ENCODE measurements at places on chromosomes 1 and 21.
A peak's percentile ranks its signal among the peaks of the same experiment; 100 is the strongest.

DNA sequence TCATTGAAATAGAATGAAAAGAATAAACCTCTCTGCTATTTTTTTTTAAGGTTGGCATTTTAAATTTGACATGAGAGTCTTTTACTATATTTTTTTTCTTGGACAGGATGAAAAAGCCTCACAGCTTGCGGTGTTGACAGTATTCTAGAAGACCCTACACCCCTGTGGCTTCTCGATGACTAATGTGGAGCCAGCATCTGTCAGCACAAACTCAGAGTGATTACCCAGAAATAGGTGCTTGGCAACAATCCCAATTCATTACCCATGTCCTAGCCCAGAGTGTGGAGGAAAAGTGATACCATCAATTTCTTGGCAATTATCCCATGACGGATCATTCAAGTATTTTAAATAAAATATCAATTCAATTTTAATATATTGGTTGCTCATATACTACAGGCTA is 186.8 kb upstream of the MAP1LC3C start:
- no peak overlapping the region for H3K4me3 ChIP-seq
- no peaks in the 10 kb centered on the region for H3K36me3 ChIP-seq
- no peak overlapping the region for H3K27ac ChIP-seq
- H3K27me3 ChIP-seq = peaks cover 3% of the 10 kb centered on the region
- no peak for DNase-seq

DNA sequence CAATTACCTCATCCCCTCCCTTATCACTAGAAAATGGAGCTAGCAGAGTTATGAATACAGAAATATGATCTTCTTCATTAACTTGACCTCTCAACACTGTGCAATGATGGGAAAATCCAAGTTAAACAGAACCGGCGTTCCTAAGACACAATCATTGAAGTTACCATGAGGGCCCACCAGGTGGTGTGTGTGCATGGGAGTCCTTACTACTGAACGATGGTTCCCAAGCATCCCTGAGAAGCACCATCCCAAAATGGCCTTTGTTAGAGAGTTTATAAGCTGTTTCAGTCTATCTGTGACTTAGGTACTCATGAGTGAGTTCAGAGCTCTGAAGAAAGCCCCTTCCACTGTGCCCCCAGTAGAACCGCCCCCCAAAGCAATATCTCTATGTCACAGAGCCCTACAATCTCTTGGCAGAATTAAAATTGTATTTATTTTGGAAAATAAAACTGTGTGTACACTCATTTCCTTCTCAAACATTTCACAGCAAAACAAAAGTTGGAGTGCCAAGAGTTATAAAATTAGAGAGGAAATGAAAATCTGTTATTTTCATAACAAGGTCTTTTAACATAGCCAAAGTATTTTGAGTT is 56.8 kb downstream of the PLD5 start:
- no peak for DNase-seq
- H3K4me1 ChIP-seq = no peaks in the 10 kb centered on the region
- H3K27ac ChIP-seq = no peak overlapping the region

GRCh38 chr1:113415310-113416070 is 25.2 kb downstream of the MAGI3 start:
- H3K36me3 ChIP-seq = no peaks in the 10 kb centered on the region
- H3K4me3 ChIP-seq = no peak overlapping the region
- H3K27me3 ChIP-seq = peaks cover 9% of the 10 kb centered on the region
- no peak for DNase-seq

DNA sequence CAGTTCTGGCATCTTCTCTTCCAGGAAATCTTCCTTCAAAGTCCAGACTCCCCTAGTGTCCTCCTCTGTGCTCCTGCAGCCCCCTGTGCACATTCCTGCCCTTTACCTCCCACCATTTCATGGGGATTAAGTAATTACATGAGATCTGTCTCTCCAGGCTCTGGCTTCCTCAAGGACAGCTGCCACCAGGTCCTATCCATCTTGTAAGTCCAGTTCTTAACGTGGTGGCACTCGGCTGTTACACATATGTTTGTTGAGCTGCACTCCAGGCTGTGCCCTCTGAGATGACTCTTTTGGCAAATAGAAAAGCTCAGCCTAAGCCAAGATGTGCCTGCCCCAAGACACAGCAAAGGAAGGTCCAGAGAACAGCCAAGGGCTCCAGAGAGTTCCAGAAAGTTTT is 57.4 kb upstream of the CAMK1G start:
- H3K27me3 ChIP-seq = peaks cover 17% of the 10 kb centered on the region
- no peak overlapping the region for H3K27ac ChIP-seq
- H3K4me3 ChIP-seq = no peak overlapping the region
- DNase-seq = no peak
- no peaks in the 10 kb centered on the region for H3K4me1 ChIP-seq

- H3K36me3 ChIP-seq = peaks cover 12% of the 10 kb centered on the region
- peaks cover 72% of the 10 kb centered on the region for H3K4me1 ChIP-seq
- no peaks in the 10 kb centered on the region for H3K27me3 ChIP-seq
- DNase-seq = no peak
Measured at GRCh38 chr1:27883536-27883935, 11.2 kb downstream of the THEMIS2 start.

DNA sequence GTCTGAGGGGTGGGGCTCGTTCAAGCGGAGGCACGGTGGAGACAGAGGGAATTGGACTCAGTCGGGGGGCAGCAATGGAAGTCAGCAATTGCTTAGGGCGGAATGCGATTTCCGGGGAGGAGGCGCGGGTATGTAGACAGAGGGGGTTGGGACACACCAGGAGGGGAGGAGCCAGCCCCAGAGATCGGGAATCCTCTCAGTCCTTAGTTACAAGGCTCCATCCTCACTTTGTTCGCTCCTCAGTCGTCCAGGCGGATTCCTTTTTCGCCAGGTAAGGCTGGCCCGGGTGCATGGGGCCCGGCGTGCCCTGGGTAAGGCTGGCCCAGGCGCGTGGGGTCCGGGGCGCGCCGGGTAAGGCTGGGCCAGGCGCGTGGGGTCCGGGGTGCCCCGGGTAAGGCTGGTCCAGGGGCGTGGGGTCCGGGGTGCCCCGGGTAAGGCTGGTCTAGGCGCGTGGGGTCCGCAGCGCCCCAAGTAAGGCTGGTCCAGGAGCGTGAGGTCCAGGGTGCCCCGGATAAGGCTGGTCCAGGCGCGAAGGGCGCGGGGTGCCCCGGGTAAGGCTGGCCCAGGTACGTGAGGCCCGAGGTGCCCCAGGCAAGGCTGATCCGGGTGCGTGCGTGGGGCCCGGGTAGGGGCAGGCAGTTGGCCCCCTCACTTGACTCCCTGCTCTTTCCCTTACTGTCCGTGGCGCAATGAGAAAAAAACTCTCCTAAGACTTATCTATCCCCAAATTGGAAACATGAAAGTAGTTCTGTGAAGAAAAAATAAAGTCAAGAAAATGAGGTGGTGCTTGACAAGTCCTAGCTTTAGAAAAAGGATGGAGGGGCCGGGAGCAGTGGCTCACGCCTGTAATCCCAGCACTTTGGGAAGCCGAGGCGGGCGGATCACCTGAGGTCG is at the start of gene L1TD1:
TSS of gene L1TD1 (plus strand) at position 199 of the 894 bp plus-strand sequence. CDS start 11,780 bp downstream, outside the sequence.
- peaks cover 5% of the 10 kb centered on the region for H3K4me1 ChIP-seq
- no peak within 1 kb of the TSS for H3K27ac ChIP-seq
- H3K36me3 ChIP-seq = peaks cover 5% of the 10 kb centered on the region
- DNase-seq = no peak
- H3K4me3 ChIP-seq = peak within 1 kb of the TSS; percentile 31

DNA sequence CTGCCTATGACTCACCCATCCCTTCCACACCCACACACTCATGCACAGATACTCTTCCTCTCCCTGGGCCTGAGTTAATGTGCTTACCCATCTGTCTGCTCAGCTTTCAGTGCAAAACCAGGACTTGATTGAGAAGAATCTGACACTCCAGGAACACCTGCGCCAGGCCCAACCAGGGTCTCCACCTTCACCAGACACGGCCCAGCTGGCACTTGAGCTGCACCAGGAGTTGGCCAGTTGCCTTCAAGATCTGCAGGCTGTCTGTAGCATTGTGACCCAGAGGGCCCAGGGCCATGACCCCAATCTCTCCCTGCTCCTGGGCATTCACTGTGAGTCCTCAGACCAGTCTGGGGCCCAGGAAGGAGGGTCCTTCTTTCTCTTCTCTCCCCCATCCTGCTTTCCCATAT is 3.5 kb upstream of the SH3BGRL3 start:
- no peaks in the 10 kb centered on the region for H3K27me3 ChIP-seq
- peaks cover 55% of the 10 kb centered on the region for H3K4me1 ChIP-seq
- H3K27ac ChIP-seq = peak overlapping the region; percentile 98
- no peaks in the 10 kb centered on the region for H3K36me3 ChIP-seq
- no peak for DNase-seq
- peak overlapping the region; percentile 61 for H3K4me3 ChIP-seq

- H3K4me3 ChIP-seq = peak overlapping the region; percentile 91
- H3K27ac ChIP-seq = peak overlapping the region; percentile 92
- no peaks in the 10 kb centered on the region for H3K36me3 ChIP-seq
Measured at GRCh38 chr1:46533179-46533864, 18.1 kb downstream of the KNCN start.

DNA sequence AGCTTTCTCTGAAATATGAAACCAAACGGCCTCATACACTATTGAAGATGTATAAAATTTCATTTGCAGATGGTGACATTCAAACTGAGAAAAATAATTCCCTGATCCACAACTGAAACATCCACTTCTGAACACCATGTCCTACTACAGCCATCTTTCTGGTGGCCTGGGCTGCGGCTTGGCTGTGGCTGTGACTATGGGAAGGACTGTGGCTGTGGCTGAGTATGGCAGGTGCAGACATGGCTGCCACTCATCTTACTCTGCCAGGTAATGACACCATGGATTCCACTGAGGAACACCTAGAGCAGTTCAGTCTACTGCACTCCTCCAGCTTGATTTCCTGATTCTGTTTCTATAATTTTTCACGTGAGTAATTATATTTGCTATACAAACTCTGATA is at the start of gene KRTAP20-4:
TSS of gene KRTAP20-4 (plus strand) at position 106 of the 400 bp plus-strand sequence.
- H3K4me3 ChIP-seq = no peak within 1 kb of the TSS
- DNase-seq = no peak
- H3K4me1 ChIP-seq = no peaks in the 10 kb centered on the region
- H3K36me3 ChIP-seq = no peaks in the 10 kb centered on the region
- H3K27ac ChIP-seq = no peak within 1 kb of the TSS

- no peak for DNase-seq
- peaks cover 6% of the 10 kb centered on the region for H3K27me3 ChIP-seq
- peaks cover 3% of the 10 kb centered on the region for H3K4me1 ChIP-seq
- no peak overlapping the region for H3K4me3 ChIP-seq
Measured at GRCh38 chr1:84877592-84877991, 15.4 kb downstream of the LPAR3 start.

DNA sequence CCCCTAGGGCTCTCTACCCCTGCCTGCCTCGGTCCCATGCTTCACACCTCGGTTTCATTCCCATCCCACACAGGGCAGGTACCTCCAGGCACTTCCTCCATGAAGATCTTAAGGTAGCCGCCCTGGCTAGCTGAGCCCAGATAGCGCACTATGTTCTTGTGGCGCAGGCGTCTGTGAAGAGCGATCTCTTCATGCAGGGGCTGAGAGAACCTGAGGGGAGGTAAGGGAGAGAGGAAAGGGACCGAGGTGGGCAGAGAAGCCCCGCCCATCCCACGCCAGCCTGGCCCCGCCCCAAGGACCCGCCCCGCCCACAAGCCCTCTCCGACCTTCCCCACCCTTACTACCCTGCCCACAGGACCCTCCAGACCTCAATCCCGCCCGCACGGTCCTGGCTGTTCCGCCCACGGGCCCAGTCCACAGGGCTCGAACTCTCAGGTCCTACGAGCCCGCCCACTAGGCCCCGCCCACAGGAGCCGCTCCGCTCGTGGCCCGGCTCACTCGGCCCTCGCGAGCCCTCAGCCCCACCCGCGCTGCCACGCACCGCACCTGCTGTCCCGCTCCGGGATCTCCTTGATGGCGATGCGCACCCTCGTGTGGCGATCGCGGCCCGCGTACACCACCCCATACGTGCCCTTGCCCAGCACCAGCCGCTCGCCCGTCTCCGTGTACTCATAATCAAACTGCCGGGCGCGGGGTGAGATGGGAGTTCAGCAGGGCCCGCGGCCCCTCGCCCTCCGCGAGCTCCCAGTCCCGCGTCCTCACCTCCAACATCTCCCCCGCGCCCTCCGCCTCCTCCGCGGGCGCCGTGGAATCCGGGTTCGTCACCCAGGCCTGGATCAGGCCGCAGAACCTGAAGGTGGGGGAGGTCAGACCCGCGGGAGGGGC is 6.4 kb downstream of the MAP3K6 start:
- peaks cover 61% of the 10 kb centered on the region for H3K4me1 ChIP-seq
- H3K27ac ChIP-seq = peak overlapping the region; percentile 71
- H3K36me3 ChIP-seq = no peaks in the 10 kb centered on the region

- no peak overlapping the region for H3K4me3 ChIP-seq
- H3K36me3 ChIP-seq = no peaks in the 10 kb centered on the region
- H3K27ac ChIP-seq = no peak overlapping the region
- no peak for DNase-seq
- peaks cover 51% of the 10 kb centered on the region for H3K27me3 ChIP-seq
Measured at GRCh38 chr1:55040933-55041494, 1.7 kb downstream of the PCSK9 start.

GRCh38 chr1:30915491-30916230 is 7.1 kb upstream of the SDC3 start:
- H3K27me3 ChIP-seq = peaks cover 2% of the 10 kb centered on the region
- DNase-seq = no peak
- H3K4me1 ChIP-seq = peaks cover 5% of the 10 kb centered on the region
- H3K27ac ChIP-seq = no peak overlapping the region
- no peak overlapping the region for H3K4me3 ChIP-seq

- no peak overlapping the region for H3K4me3 ChIP-seq
- H3K27ac ChIP-seq = no peak overlapping the region
- peaks cover 4% of the 10 kb centered on the region for H3K27me3 ChIP-seq
- no peak for DNase-seq
- H3K36me3 ChIP-seq = no peaks in the 10 kb centered on the region
Measured at GRCh38 chr1:164605254-164606091, 46.5 kb downstream of the PBX1 start.

GRCh38 chr1:115067161-115067859 is 22.0 kb downstream of the TSPAN2 start:
- DNase-seq = no peak
- H3K36me3 ChIP-seq = no peaks in the 10 kb centered on the region
- H3K4me1 ChIP-seq = peaks cover 50% of the 10 kb centered on the region
- H3K27ac ChIP-seq = peak overlapping the region; percentile 48

GRCh38 chr1:197632005-197632404 is 143.3 kb downstream of the DENND1B start:
- no peak overlapping the region for H3K27ac ChIP-seq
- peaks cover 7% of the 10 kb centered on the region for H3K36me3 ChIP-seq
- DNase-seq = no peak
- H3K4me1 ChIP-seq = peaks cover 2% of the 10 kb centered on the region
- H3K27me3 ChIP-seq = no peaks in the 10 kb centered on the region

DNA sequence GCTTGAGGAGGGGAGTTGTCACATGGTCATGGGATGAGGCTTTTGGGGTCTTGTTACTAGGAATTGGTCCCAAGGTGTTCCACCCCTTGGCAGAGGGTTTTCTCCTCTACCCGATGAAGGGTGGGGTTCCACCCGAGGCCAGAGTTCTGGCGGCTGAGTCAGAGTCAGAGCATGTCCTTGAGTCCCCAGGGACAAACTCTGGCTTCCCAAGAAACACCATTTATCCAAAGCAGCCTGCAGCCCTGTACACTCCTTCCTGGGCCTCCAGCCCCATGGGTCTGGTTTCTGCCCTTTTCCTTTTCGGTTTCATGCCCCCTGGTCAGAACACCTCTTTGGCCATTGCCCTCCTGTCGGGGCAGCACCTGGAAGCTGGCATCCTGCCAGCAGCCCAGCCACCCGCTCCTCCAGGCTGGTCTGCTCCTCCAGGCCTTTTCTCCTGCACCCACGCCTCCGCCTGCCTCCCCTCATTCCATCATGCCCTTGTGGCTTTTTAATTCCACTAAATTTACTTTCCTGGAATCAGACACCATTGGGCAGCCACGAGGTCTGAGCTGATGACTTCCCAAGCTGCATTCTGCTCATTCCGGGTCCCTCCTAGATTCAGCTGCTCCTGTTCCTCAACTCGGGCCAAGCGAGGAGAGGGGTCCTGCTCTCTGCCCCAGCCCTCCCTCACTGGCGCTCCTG is 301.7 kb upstream of the VAMP3 start:
- no peaks in the 10 kb centered on the region for H3K4me1 ChIP-seq
- H3K36me3 ChIP-seq = no peaks in the 10 kb centered on the region
- H3K27me3 ChIP-seq = no peaks in the 10 kb centered on the region
- no peak overlapping the region for H3K4me3 ChIP-seq
- DNase-seq = no peak
